NCI-H1694 treated with DMSO at 0.1 percent for 48 hours (cell line): ENCODE measurements at places on chromosomes 11 and 22.

DNA sequence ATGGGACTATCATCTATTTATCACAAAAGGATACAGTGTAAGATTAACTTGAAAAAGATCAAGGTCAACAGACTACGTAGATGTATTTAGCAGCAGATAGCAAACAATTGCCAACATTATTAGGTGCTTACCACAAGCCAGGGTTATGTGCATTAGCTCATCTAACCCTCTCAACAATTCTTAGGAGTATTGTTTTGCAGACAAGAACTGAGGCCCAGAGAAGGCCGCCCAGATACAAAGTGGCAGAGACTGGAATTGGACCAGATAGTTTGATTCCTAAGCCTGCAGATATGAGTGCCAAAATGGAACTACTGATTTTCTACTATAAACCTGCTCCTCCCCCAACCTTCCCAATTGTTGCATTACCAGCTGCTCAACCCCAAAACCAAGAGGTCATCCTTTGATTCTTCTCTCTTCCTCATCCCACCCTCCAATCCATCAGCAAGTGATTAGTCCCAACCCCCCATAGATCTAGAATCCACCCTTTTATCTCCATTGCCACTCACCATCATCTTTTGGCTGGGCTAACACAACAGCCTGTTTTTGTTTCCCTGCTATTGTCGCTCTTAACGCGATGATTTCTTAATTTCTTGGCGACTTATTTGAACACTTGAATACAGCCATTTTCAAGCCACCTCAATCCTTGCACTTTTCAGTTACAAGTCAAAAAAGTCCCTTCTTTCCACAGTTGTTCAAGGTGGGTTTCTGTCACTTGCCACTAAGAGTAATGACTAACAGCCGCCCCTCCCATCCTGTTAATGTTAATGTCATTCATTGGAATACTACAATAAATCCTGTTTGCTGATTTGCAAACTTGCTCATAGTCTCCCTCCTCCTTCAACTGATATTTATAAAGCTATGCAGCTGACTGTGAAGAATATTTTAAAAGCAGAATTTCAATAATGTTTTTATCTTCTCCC is 2.7 kb downstream of the TMEM123 start:
- no peak for DNase-seq

DNA sequence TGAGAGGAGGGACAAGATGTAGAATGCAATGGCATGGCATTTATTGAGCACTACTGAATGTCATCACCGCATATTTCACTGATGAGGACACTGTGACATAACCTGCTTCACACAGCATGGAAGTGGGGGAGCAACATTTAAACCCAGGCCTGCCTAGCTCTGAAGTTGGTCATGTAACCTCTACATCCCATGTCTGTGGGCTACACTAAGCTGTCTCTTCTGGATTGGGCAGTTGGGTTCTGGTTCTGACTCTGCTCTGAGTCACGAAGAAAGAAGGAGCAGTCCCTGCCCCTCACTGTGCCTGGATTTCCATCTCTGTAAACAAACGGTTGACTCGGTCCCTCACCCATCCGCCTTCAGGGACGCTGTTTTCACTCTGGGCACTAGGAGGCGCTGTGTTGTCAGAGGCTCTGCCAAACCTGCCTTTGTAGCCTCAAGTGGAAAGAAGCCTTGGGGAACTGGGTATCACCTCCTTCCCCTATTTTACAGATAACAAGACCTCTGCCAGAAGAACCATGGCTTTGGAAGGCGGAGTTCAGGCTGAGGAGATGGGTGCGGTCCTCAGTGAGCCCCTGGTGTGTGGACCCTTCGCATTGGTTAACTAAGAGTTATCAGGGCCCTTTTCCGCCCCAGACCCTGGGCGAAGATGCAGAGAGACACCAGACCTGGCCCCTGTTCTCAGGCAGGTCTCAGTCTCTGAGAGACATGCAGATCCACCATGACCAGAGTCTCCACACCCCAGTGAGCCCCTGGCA is 12.7 kb upstream of the ARHGEF17 start:
- peak; percentile 24 for DNase-seq

- no peak for DNase-seq
These were observed 16.6 kb upstream of the NTM start for GRCh38 chr11:131353766-131354165.

DNA sequence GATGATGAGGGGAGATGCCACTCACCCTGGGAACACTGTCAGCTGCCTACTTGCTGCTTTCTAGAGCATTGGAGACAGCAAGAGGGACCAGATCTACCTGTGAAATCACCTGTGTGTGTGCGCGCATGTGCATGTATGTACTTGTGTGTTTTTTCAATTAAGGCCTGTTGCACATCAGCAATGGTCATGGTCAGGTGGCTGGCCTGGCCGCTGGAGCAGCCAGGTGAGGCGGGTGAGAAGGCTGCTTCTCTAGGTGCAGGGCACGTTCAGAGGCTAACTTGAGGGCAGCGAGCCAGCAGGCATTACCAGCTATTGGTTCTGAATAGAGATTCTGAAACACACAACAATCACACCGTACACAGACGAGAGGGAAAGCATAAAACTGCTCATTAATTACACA is 65.1 kb downstream of the PARVG start:
- DNase-seq: no peak

GRCh38 chr11:97092823-97093222 is 703.0 kb downstream of the JRKL start:
- no peak for DNase-seq

- no peak for DNase-seq
These were observed 559 bp upstream of the RNF141 start for GRCh38 chr11:10541561-10541930.

GRCh38 chr11:88119561-88119960 is 55.7 kb downstream of the RAB38 start:
- DNase-seq: peak; percentile 31

GRCh38 chr11:35241083-35241482 is 102.1 kb downstream of the CD44 start:
- DNase-seq: no peak

- DNase-seq: no peak
These were observed 39.8 kb downstream of the MYO18B start for GRCh38 chr22:25781801-25782200.

GRCh38 chr22:29072979-29073617 is at the start of gene KREMEN1:
Gene KREMEN1 (plus strand): TSS chr22:29073035. CDS start chr22:29073131, 96 bp downstream.
- DNase-seq: no peak

GRCh38 chr11:108524422-108524821 is 26.2 kb upstream of the POGLUT3 start:
- DNase-seq: no peak

DNA sequence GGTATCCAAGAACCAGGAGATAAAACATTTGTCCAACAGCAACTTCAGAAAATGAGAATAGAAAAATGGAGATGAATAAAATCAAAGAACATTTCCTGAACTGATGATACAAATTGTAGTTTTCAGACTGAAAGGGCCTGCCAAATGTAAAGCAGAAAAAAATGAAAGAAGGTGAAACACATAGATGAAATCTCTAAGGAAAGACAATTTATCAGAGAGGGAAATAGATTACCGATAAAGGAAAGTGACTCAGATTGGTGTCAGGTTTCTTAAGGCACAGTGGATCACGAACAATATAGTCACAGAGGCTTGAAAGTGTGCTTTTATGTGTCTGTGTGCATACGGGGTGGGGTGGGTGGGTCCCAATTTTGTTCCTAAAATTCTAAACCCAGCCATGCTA is 4.1 kb upstream of the STT3A start:
- no peak for DNase-seq

DNA sequence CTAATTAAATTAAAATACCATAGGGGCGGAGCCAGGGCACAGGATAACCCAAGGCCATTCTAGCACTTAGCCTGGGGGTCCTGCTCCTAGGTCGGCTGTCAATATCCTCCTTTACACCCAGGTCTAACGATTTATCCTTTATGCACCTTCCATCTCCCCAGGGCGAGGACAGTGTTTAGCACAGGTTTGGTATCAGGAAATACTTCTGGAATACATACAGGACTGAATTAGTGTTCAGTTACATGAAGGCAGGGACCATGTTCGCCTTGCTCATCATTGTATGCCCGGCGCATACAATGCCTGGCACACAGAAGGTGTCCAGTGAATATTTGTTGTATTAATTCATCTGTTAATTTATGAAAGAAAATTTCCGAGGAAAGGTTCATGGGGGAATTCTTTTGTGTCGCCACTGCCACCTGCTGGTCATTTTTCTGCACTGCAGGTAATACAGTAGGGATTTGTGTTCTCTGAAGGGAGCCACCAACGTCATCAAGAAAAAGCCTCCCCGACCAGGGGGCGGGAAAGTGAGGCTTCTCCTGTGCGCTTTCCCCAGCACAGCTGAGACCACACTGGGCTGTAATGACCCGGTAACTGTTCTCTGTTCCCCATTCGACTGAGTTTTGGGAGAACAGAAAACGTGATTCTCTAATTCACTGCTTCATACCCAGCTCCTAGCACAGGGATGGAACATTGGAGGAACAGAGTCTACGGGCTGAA is 68.7 kb upstream of the ASPHD2 start:
- DNase-seq: peak; percentile 65

DNA sequence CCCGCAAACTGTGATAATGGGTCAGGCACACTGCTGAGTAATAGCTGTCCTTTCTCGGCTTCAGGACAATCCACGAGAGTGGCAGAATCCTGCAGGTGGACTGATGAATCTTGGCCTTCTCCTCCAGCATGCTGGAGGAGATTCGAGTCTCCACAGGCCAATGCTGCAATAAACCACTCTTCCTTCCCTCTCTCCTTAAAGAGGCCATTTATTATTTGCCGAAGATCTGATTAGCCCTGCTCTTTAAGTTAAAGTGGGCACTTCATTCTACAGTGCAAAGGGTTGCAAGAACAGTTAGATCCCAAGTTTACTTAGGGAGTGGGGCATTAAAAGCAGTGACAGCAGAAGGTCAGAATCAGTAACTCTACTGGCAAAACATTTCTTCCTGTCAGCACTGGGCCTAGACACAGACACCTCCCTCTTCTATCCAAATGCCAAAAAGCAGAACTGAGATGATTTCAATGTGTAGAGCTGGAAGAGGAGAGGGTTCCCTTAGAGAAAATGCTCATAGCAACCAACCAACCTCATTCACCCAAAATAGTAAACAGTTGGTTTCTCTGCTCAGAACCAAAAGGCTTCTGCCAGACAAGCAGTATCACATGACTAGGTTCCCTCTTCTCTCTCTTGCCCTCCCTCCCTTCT is 121.7 kb downstream of the SGSM3 start:
- no peak for DNase-seq

GRCh38 chr11:12754582-12755234 is 80.5 kb downstream of the TEAD1 start:
- no peak for DNase-seq

GRCh38 chr22:47692811-47693210 is 930.4 kb downstream of the TBC1D22A start:
- DNase-seq: no peak

DNA sequence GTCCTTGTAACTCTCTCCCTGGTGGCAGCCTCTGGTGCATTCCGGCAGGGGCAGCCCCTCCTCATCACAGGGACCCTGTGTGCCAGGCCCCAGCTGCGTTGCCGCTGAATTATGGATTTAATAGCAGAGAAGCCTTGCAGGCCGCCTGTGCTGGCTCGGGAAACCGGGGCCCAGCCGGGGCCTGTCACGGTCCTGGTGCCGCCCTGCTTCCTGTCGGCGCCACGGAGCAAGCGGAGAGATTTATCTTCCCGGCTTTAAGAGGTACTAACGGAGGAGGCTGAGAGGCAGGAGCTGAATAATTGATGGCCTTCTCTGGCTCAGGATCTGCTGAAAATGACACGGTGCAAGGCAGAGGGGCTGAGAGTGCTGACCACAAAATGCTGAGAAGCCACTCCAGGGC is 54.0 kb upstream of the CCDC188 start:
- DNase-seq: peak; percentile 4

DNA sequence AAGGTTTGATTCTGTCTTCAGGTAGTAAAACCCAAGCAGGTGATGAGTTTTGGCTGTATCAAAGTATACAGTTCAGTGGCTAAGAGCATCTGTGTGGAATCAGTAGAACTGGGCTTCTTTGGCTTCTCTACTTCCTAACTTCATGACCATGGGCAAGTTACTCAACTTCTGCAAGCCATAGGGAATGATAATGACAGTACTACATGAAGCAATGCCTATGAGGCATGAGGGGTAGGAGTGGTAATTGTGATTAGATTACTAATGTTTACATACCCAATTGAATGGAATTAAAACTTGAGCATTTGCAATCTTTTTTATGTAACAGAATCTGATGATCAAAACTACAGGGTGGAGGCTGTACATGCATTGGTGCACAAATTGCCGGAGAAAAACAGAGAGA is 164.3 kb downstream of the PGR start:
- DNase-seq: no peak

DNA sequence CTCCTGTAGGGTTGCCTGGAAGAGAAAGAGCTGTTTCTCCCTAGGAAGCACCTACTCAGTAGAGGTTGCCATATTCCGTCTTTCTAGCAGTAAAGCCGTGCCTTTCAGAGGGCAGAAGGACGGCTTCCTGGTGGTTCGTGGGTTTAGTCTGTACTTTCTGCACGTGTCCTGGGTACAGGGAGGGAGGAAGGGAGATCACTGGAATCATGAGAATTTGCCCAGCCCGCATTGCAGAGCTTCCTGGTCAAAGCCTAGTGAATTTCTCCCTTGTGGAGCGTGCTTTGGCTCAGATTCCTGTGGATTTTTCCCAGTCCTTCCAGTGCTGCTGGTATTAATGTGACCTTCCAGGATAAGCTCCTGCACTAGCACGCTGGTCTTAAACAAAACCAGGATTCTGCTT is 44.9 kb downstream of the GRAMD1B start:
- no peak for DNase-seq

DNA sequence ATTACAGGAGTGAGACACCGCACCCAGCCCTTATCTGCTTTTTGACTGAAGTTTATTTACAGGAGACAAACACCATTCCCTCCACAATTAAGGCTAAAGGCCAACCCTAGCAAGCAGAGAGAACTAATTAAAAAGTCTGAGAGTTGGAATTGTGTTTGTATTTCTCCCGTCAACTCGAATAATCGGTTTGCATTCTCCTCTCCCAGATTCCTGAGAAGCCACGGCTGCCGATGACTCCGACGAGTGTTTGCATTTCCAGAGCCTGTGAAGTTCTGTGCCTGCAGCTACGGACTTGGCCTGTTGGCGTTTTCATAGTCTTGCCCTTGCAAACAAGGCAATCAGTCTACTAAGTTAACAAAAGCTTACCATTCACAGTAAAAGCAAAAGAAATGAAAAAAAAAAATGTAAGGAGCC is 73.2 kb upstream of the NUP50 start:
- no peak for DNase-seq

- no peak for DNase-seq
These were observed 1.2 kb downstream of the TRABD start for GRCh38 chr22:50186761-50187523.

DNA sequence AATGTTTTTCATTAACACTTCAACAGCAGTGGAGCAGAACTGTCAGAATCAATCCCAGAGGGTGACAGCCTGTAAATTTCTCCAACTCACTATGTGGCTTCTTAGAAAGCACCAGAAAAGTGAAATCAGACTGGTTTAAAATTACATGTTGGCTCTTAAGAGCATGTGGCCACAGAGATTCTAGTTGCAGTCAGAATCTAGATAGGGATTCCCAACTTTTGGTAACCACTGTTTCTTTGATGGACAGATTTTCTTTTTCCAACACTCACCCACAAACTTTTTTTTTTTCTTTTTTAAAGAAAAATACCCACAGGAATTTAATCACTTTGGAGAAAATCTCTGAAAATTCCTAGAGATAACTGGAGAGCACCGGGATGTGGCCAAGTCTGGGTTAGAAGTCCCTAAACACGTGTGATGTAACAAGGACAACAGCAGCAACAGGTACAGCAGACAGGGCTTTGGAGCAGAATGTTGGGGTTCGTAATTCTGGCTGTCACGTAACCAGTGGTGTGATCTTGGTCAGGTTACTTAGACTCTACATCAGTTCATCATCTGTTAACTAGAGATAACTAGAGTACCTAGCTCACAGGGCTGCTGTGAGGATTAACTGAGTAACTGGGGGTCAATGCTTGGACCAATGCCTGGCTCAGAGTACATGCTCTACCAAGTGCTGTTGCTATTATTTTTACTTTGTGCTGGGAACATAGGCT is 100.1 kb downstream of the NAT10 start:
- no peak for DNase-seq
